Stimulated activated naive CD4-positive, alpha-beta T cell treated with Interleukin-2 at 50 U/mL for 16 hours (primary cell): ENCODE measurements at places on chromosomes 12 and 14.

DNA sequence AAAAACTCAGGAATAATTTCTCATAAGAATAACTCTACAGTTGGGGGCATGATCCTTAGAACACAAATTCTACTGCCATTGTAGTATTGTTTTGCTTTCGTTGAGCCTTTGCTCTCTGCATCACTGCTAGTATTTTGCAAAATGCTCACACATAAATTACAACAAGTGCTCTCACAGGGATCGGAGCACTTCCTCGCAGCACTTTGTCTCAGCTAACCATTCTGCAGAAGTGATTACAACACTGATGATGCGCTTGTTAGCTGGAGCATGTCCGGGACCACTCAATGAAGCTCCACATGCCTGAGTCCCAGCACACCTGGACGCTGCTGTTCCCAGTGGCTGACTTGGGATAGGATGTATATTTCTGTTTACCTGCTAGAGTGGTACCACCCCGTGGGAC is 31.6 kb downstream of the MOAP1 start:
- no peak for DNase-seq

- no peak for DNase-seq
Measured at GRCh38 chr14:95993768-95994592, 45.2 kb upstream of the C14orf132 start.

DNA sequence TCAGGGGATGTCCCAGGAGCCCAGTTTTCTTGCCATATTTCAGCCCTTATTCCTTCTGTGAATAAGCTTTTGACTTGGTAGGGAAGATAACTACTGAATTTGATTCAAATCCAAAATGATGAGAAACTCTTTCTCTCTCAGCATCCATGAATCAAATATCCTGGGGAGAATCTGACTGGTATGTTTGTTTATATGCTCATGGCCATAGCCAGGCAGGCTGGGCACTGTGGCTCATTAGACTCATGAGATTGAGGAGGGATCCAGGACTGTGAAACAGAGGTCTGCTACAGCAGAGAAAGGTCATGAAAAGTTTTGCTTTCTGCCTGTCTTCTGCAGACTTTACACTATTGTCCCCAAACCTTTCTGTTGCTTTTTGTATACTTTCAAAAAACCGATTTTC is 346.4 kb upstream of the ATP2B1 start:
- no peak for DNase-seq

GRCh38 chr14:88256997-88257950 is 65.8 kb downstream of the KCNK10 start:
- no peak for DNase-seq

GRCh38 chr12:112303004-112303403 is 79.2 kb downstream of the HECTD4 start:
- peak; percentile 44 for DNase-seq

- no peak for DNase-seq
Measured at GRCh38 chr12:107080299-107080698, 13.1 kb downstream of the CRY1 start.

DNA sequence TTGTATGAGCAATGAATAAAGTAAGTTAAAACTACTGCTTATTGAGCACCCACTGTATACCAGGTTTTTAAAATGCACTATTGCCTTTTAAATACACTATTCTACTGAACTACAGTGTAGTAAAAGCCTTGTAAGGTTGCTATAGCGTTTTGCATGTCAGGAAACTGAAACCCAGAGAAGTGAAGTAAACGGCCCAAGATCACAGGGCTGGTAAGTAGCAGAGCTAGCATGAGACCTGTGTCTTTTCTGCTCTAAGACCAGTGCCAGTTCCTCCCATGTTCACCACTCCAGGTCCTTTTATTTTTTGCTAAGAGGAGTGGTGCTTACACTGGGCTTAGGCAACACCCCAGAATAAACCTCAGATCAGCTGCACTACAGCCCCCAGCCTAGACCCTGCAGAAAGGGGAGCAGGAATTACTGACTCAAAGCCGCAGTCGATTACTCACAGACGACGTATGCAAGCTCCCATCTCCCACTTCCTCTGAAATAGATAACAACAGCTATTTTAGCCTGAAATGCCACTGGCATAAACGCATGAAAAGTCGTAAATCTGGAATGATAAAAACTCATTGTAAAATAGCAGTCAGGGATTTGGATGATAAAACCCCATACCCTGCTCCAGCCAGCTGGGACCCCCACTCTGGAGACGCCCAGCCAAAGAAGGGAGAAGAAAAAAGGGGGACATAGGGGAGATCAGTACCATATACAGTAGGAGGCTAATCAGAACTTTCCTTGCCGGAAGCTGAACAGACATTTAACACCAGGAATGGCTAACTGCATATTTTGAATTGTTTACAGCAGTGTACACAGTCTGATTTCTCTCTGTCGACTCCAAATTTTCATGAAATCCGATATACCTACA is 108.3 kb downstream of the NUAK1 start:
- DNase-seq = no peak

DNA sequence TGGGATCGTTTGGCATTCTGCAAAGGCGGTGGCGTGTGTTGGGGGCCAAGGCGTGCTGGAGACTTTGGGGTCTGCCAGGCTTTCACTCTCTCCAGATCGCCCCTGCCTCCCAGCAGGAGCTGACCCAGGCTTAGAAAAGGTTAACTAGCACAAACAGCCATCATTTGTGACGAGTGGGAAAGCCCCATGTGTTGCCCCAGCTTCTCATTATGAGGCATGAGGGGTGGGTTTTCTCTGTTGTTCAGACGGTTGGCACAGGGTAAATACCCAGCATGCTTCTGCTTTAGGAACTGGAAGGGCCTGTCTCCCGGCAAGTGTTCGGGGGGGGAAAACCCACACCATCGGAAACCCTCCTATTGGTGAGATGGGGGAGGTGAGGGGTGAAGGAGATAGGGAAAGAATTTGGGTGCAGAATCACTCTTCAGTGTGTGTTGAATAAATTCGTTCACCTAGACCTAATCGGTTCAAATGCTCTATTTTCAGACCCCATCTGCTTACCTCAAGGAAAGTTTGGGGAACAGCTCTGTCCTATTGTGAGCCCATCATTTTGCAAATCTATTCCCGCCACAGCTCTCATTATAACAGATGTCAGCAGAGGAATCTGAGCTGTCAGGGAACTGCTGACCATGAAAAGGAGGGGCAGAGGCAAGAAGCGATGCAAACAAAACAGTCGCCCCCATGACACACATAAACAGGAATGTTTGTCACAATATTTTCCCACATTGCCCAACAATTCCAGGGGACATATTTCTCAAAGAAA is 34.7 kb upstream of the C12orf42 start:
- DNase-seq = no peak

DNA sequence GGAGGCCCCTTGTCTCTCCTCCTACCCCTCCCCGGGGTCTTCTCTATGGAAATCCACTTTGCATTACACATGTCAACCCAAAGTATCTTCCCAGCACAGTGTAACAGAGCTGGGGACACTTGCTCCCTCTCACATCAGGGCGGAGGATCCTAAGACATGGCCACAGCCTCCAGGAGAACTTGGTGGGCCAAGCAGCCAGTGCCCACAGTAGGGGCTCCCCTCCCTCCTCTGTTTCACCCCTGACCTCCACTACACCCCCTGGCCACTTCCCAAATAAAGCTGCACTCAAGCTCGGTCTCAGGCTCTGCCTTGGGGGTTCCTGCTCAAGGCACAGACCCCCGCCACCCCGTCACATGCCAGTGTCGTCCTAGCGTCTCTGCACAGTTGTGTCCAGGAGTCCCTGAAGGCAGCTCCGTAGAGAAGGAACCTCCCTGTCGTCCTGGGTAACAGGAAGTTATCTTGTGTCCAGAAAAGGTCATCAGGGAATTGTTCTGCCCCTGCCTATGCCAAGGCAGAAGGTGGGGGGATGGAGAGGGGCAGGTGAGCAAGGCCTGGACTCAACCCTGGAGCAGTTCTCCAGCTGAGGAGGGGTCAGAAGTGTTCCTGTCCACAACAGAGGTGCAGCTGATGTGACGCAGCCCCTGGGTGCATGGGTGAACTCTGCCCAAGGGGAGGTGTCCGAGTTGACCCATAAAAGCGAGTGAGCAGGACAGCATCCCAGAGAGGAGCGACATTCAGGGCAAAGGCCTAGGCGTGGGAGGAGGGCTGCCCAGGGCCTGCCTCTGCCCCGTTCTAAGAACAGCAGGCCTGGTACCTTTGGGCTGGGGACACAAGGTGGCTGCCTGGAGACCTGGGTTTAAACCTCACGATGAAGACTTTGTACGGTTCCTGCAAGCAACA is 25.5 kb downstream of the DIO3 start:
- DNase-seq = no peak

GRCh38 chr12:50099302-50100008 is 4.4 kb upstream of the GPD1 start:
- DNase-seq = no peak

GRCh38 chr14:101489092-101489760 is 72.1 kb upstream of the DIO3 start:
- DNase-seq = no peak

DNA sequence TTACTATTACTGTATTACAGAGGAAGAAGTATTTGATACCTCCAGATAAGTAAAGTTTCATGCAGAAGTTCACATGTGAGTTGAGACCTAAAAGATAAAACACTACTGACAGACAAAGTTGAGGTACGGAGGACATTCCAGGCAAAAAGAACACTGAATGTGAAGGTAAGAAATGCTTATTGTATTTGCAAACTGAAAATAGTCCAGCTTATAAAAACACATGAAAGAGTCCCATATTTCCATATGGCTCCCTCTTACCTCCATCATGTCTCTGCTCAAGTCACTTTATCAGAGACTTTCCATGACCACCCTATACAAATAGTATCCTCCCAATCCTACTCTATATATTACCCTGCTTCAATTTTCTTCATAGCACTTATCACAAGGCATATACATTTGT is 35.8 kb downstream of the SENP1 start:
- DNase-seq = no peak

GRCh38 chr12:62933220-62933601 is 1.7 kb downstream of the PPM1H start:
- DNase-seq = no peak

- peak; percentile 79 for DNase-seq
Measured at GRCh38 chr14:102776761-102777710, at the start of gene TRAF3. TRAF3 (plus strand) TSS chr14:102777449; CDS start chr14:102870202, 92,753 bp downstream.

DNA sequence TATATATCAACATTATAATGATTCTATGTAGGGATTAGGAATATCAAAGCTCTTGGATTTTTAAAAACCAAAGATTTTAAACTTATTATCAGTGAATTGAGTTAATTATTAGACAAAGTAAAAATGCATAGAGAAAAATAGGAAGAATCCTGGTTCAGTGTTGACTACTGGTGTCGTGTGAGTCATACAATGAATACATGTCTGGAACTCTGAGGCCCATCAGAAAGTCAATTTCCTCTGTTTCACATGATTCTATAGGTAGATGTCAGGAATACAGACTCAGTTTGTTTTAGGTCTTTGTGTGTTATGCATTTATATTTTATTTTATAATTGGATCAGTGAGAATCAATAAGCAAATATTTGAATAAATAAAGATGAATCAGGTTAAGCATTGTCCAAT is 84.5 kb upstream of the RTL1 start:
- DNase-seq = no peak
